ENCODE measurements at places on chromosomes 11 and 22.
A peak's percentile ranks its signal among the peaks of the same experiment; 100 is the strongest.

- DNase-seq, result no peak
Observed at GRCh38 chr11:134207538-134208239, 16.1 kb downstream of the NCAPD3 start.

- DNase-seq, result no peak
Observed at GRCh38 chr11:64234647-64235379, 429 bp downstream of the VEGFB start.

- no peak for DNase-seq
Observed at GRCh38 chr11:64000740-64001483, 14.7 kb downstream of the OTUB1 start.

DNA sequence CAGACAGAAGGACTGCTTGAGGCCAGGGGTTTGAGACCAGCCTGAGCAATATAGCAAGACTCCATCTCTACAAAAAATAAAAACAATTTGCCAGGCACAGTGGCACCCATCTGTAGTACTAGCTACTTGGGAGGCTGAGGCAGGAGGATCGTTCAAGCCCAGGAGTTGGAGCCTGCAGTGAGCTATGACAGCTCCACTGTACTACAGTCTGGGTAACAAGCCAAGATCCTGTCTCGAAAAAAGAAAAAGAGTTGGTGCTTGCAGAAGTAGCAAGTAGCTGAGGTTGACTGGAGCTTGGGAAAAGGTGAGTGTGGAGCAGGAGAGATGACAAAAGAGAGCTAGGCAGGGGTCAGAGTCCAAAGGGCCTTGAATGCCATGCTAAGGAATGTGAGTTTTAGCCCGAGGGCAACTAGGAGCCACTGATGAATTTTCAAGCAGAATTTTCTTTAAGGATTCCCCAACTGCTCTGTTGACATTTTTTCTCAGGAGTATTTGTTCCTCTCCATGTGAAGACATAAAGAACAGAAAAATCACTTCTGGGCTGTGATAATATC lies 3.1 kb downstream of the AP1B1 start:
- no peak for DNase-seq

DNA sequence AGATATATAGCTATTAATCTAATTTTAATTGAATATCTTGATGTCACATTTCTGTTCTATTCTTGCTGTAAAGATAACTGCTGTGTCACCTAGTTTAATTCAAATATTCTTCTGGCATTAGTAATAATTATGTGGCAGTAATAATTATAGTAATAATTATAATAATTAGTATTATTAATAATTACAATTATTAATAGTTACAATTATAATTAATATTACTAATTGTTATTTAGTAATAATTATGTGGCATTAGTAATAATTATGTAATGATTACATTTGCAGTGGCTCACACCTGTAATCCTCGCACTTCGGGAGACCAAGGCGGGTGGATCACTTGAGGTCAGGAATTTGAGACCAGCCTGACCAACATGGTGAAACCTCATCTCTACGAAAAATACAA lies 1.6 kb upstream of the TRIM5 start:
- DNase-seq, result no peak

DNA sequence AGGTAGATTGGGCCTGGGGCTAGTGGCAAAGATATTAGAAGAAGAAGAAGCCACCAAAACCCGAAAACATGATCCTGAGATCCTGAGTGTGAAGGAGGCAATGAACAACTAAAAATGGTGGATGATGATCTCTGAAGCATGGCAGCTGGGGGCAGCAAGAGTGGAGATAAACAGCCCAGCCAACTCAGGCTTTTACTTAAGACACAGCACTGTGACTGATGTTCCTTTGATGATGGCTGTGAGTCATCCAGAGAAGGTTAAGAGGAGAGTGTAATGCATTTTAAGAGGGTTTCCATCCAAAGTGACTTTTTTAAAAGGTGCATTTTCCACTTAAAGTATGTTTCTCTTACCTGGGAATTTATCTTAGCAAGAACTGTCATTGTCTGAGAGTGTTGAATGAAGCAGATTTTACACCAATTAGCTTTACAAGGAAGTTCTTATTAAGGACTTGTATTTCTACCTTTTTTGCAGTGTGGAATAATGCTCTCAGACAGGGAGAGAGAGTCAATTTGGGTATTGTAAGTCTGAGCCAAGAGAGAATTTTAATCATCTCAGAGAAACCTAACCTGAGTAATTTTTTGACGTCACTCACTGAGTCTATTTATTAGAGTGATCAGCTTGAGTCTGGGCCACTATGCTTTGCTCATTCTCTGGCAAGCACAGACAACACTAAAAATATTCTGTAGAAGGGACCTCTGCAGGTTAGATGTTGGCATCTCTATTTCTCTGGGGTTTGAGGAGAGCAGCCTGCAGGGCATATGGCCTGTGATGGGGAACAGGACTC lies 14.1 kb upstream of the CALCB start:
- DNase-seq, result no peak

- no peak for DNase-seq
Observed at GRCh38 chr22:38187413-38188212, 6.0 kb upstream of the PLA2G6 start.

- peak; percentile 46 for DNase-seq
Observed at GRCh38 chr11:125874556-125875124, 12.8 kb upstream of the HYLS1 start.

DNA sequence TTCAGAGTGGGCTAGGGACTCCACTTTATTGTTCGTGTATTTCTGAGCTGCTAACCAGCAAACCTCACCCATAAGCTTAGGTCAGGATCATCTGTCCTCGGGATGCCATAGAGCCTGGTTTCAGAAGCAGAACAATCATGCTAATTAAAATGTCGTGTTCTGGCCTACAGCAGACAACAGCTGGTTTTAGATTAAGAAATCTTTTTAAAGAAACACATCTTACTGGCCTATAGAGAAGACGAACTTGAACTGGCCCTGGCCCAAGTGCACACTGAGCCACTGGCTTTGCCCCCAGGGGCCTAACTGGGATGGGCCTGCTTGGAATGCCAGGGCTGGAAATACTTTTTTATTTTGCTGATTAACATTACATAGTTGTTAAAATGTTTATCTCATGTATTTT lies 63.2 kb downstream of the ALX4 start:
- DNase-seq, result peak; percentile 64

DNA sequence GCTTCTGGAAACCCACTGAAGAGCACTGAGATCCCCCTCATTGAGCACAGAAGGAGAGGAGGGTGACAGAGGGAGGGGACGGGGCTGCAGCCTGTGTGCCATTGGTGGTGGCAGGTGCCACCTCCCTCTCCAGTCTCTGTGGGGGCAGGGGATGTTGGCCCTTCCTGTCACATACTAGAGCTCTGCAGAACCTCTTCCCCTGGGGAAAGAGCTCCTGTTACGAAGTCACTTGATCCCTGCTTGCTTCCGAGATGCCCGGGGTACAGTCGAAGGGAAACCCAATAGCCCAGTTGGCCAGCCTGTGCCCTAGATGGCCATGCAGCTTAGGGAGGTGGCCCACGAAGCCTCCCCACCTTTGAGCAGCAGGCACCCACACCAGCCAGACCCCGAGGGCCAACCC lies 29.4 kb downstream of the DAGLA start:
- DNase-seq, result no peak

DNA sequence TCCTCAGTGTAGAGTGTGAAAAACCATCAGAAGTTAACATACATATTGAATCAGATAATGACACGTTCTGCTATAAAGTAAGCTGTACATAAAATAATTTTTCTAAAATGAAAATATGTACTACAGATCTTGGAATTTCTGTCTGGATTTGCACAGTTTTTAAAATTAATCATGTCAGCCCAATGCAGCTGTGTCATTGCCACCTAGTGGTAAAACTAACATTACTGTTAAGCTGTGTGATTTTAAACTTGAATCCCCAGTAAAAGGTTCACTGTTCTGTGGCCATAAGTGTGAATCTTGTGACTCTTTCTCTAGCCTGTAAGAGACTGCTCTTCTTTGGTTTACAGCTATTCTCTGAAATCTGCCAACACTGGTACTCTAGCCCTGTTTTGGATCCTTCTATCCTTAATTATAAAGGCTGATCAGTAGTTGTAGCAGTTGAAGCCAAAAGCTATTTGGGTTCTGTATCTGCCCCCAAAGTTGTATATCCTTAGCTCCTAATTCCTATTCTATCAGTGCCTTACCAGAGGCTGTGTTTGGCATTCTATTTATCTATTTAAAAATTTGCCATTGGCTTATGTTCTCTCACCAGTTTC lies 4.0 kb downstream of the JRKL start:
- peak; percentile 32 for DNase-seq

DNA sequence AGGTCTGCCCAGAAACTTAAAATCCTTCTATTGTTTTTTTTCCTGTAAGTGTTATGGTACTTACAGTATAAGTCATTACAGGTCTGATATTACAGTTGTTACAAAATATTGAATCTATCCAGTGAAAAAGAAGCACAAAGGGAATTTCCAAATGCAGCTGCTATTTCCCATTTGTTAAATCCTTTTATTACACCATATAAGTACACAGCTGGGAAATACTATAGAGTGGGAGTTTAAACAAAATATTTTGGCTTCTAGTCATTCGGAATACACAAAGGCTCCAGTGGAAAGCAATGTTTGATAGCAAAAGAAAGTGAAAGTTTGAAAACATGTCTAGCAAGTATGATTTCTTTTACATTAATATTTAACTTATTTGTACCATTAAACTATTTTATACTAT lies 18.0 kb downstream of the SOX6 start:
- no peak for DNase-seq

DNA sequence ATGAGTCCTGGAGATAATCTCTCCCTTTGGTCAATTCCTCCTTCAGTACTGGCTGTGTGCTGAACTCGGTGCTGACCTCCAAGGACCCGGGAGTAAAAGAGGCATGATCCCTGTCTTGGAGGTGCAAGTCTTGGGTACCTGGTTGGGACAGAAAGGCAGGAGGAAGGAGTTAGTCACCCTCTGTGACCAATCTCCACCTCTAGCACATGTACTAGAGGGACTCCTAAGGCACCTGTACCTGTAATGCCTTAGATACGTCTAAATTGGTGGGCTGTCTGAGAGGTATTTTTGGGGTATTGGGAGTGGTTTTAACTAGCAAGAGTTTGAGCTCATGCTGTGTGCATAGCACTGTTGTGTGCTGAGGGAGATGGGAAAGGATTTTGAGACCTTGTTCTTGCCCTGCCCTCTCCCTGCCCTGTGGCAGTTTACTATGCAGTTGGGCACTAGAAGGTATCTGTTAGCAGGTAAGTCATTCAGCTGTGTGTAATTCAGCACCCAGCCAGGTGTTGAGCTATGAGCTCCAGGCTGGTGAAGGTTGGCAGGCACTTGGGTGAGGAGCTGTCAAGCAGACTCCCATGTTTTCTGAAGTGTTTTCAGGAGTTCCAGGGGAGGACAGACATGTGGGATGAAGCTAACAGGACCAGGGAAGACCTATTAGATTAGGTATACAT lies 2.5 kb downstream of the PANX1 start:
- no peak for DNase-seq

DNA sequence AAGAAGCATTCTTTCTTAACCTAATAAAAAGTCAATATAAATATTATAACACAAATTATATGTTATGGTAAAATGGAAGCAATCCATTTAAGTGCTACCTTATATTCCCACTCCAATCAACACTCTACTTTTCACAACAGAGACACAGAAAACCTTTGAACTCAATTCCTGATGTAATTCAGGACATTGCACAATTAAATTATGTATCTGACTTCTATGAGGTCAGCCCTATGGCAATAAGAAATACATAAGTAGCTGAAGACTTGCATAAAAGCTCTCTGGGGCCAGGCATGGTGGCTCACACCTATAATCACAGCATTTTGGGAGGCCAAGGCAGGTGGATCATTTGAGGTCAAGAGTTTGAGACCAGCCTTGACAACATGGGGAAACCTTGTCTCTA lies 6.8 kb downstream of the OR4D10 start:
- DNase-seq, result no peak

DNA sequence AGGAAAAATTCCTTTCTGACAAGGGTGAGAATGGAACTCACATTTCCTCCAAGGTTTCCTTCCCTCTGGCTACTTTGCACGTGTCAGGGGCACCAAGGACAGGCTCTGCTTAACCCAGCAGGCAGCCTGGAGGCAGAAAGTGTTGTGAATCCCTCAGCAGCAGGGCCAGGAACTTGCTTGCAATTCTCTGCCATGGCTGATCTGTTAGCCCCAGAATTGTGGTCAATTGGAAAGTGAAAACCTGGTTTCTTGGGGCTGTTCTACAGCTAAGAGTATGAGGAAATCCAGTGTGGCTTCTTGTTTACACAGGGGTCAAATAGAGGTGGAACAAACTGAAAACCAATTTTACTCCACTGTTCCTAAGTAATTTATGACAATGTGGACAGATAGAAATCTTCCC lies 38.3 kb upstream of the CEP295 start:
- no peak for DNase-seq

GRCh38 chr11:81072273-81072672 lies 1631.4 kb upstream of the TENM4 start:
- DNase-seq, result no peak

DNA sequence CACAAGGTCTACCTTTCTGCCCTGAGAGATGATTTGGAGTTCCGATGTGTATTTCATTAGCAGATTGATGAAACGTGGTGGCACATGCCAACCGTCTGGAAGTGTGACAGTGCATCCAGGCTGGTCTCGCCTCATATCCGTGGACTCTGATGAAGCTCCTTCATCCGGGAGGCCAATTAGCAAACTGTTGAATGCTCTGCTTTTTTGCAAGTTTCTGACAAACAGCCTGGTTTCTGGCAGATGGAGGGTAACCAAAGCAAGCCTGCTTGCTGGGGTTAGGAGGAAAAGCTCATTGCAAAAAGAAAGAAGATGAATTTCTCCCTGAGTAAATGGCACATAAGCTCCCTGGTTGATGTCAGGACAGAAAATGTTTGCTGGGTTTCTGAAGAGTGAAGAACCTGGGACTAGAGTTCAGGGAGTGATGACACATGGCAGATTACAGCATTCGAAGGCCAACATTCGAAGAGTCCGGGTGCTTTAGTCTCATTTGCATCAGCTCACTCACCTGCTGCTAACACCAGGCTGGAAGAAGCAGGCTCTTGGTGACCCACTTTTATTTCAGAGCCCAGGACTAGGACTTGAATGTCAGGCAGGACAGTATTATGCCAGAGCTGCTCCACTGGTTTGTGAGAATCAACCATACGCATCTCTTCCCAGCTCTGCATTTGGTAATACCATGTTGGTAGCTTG lies 135.9 kb upstream of the TTC12 start:
- DNase-seq, result no peak

- no peak for DNase-seq
Observed at GRCh38 chr11:12363373-12363772, 14.0 kb upstream of the PARVA start.

GRCh38 chr11:16969010-16969999 lies 44.9 kb downstream of the PLEKHA7 start:
- no peak for DNase-seq

- DNase-seq, result no peak
Observed at GRCh38 chr11:87185228-87185627, 147.5 kb downstream of the TMEM135 start.
